ENCODE measurements at places on chromosomes 7 and 10.

DNA sequence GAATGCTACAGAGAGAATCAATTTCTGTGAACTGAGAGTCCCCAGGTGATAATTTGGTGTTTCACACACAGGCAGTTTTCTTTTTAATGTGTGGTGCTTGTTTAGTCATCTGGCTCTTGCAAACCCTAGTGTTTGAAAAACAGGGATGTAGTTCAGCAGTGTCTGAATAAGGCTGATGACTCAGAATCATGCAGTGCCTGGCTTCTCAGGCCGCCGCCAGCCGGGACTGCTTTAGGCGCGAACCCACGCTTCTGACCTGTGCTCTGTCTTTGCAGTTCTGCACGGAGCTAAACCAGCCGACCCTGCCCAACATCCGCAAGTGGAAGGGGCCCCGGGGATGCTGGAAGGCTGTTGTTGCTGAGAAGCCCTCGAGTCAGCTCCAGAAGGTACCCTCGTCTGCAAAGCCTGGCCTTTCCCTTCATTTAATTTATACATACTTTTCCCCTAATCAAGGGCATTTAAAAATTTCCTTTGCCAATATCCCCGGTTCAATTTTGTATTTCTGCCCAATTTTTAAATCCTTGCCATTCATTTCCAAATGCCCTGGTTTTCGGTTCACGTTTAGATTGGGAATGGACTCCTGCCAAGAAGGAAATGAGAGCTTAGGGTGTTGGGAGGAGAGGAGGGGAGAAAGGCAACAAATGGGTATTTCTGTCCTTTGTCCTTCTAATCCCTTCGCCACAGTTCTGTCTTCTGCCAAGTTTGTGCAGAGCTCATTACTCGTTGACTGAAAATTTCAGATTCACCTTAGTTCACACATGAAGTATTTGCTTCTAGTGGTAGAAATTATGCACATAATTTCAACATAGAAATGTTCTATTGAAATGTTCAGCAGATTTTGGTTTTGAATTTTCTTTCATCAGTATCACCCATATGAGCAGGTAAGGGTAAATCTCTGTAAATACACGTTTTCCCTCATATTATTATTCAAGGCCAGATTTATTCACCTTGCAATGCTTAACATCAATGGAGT lies 108.5 kb upstream of the ANLN start:
- DNase-seq: peak; percentile 44

- no peak for DNase-seq
These were observed 628.5 kb upstream of the CELF2 start for GRCh38 chr10:10389182-10389581.

DNA sequence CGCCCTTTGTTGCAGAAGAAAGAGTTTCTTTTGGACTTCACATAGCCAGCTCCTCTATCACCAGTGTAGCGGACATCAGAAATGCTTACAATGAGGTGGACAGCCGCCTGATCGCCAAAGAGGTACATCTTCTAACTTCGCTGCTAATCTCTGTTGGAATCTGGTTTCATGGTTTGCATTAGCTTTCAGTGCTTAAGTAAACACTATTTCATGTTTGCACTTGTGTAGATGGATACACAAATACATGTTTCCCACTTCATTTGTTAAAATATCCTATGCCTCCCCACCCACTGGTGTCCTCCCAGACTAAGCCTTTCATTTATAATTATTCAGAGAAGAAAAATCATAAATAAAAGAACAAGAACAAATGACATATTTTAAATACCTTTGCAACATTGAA lies 103.9 kb downstream of the WDFY4 start:
- peak; percentile 10 for DNase-seq

- DNase-seq: peak; percentile 19
These were observed 103.9 kb downstream of the GRID1 start for GRCh38 chr10:86262688-86263181.

DNA sequence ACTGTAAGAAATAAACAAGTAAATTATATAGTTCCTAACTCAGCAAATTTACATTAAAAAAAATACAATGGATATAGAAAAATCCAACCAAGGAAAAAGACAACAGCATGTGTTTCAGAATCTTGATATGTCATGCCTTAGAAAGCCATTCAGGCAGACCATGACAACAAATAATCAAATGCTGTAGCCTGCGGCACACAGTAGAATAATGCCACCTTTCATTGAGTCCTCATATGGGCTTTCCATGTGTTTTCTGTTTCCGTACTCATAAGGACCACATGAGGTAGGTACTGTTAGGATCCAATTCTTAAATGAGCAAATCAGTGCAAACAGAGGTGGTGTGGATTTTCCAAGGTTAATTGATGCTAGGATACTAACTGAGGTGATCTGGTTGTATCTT lies 138.6 kb downstream of the CUBN start:
- no peak for DNase-seq

GRCh38 chr10:95637911-95638310 lies 18.6 kb downstream of the ALDH18A1 start:
- no peak for DNase-seq

DNA sequence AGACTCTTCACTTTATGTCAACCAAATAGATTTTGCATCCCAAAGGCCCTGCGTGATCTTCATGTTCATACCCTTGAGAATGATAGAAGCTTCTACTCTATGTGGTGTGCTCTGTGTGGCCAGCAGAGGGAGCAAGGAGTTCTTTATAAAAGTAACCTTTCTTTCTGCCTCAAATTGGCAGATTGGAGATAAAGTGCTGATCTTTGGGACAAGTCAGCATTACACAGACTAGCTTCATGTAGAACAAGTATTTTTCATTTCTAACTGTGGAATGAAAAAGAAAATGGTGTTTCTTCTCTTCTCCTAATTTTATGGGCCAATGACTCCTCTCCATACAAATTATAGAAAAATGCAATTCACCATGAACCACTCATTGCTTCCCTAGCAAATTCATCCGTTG lies 1214.1 kb downstream of the SORCS1 start:
- peak; percentile 60 for DNase-seq

- DNase-seq: no peak
These were observed 361.3 kb upstream of the MKI67 start for GRCh38 chr10:128487517-128487916.

DNA sequence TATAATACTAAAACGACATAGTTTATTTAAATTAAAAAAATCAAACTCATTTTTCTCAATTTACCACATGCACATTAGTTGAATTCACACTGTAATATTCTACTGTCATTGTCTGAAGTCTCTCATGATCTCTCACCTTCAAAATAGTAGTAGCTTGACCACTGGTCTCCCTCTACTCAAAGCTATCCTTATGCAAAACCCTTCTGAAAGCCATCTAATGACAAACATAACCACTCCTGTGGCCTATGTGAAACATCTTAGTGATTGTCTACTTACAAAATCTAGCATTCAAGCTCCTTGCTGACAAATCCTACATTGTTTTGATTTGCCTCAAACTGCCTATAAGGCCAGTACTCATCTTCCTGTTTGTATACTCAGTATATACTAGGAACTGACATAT lies 606.0 kb upstream of the GHITM start:
- no peak for DNase-seq

DNA sequence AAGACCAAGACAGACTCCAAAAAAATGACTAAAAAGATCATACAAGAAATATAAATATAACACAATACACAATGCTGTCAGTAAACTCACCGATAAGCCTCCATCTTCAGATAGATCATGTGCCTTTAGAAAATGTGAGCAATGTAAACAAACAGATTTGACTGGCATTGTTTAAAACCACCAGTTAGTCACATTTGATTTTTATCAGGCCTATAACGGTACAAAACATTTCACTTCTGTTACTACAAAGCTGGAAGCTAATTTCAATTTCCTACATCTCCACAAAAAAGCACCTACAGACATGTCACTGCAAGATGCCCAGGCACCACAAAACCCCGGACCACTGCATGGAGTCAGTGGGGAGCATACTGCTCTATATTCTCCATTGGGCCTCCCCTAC lies 18.9 kb downstream of the SGMS1 start:
- DNase-seq: no peak

- no peak for DNase-seq
These were observed 113.2 kb downstream of the WDR37 start for GRCh38 chr10:1169186-1169885.
